ENCODE measurements at places on chromosomes 12 and 14.

- peak; percentile 68 for DNase-seq
Measured at GRCh38 chr14:33932576-33933345, 18.1 kb downstream of the EGLN3 start.

- no peak for DNase-seq
Measured at GRCh38 chr14:24398293-24398652, 530 bp upstream of the NYNRIN start.

DNA sequence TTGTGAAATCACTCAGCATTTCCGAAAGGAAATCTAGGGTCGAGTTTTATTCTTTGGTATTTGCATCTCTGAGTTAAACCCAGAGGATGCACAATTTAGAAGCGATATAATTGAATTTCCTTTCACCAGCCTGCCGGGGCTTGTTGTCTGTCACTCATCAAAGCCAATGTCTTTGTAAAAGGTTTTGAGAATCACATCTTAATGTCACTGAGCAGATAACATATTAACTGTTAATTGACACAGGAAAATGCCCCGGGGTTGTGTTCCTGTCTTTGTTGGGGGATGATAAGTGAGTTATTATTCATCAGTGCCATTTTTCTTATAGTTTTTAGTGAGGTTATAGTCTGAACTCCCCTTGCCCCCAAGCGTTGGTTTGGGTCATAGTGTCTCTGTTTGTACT is 73.4 kb downstream of the DUSP6 start:
- no peak for DNase-seq

DNA sequence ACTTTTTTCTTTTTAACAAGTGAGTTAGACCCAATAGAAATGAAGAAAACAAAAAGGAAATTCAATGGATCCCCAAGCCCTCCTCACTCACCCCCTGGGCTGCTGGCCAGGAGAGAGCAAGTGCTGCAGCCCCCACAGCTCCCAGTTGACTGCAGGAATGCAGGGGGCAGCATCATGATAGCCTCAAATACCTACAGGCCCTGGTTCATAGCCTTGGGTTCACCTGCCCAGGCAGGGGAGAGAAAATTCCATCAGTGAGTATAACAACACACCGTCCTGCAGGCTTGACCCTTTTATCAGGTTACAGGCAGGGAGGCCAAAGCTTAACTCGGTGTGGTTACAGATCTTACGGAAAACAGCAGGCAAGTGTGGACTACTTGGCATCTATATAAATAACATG is 76.3 kb downstream of the PHLDA1 start:
- no peak for DNase-seq

DNA sequence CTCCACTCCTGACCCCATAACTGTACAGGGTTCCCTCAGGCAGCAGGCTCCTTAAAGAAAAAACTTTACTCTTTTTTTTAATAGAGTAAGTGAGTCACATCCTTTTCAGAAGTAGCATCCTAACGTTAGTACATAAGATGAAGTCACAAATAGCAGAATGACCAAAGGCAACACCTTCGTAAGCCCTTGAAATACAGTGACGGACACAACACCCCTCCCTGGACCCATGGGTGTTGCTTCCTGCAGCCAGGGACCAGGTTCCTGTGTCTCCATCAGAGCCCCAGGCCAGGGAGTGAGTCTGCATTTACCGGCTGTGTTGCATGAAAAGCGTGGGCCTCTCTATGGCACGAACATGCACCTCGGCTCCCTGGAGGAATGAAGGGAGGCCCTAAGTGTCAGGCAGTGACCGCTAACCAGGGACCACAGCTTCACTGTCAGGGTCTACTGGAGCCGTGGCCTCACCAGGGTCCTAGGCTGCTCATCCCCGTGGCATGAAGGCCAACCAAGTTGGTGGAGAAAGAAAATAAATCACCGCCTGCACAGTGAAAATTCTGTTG is 340.0 kb upstream of the SFSWAP start:
- no peak for DNase-seq

- DNase-seq: no peak
Measured at GRCh38 chr12:45966486-45966885, 23.9 kb downstream of the SCAF11 start.

GRCh38 chr14:75630695-75631452 is 29.8 kb downstream of the ERG28 start:
- no peak for DNase-seq

Data from NCI-H748 treated with DMSO at 0.1 percent for 48 hours (cell line).